ENCODE measurements at places on chromosomes 1 and 21.

GRCh38 chr1:119743308-119743707 is 25.4 kb downstream of the HMGCS2 start:
- no peak for DNase-seq

GRCh38 chr1:66386712-66387111 is 147.2 kb upstream of the SGIP1 start:
- DNase-seq = no peak

DNA sequence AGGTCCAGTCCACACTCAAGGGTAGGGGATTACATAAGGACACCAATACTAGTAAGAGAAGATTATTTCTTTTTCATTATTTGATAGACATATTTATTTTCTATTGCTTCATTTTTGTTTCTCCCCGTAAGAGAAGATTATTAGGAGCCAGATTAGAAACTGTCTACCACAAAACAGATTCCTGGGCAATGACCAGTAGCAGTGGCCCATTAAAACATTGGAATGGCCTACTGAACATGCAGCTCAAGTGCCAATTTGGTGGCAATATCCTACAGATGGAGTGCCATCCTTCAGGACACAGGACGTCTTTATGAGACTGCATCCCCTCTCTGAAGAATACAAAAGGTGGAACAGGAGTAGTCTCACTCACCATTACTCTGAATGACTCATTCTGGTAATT is 34.0 kb upstream of the ARHGAP29 start:
- no peak for DNase-seq

DNA sequence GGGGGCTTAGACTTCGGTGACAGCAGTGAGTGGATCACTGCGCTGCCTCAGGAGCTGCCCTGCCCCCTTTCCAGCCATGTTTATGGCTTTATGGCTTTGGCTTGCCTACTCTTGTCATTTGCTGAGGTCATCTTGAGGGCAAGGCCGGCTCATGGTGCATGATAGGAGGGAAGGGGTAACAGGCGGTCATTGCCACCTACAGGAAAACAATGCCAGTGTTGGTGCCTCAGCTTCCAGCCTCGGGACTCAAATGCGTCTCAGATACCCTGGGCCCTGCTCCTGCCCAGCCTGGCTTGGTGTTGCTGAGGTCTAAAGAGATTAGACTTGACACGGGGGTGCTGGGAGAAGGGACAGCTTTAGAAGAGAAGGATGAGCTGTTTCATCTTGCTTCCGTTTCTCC is 14.5 kb downstream of the KDF1 start:
- DNase-seq = no peak

DNA sequence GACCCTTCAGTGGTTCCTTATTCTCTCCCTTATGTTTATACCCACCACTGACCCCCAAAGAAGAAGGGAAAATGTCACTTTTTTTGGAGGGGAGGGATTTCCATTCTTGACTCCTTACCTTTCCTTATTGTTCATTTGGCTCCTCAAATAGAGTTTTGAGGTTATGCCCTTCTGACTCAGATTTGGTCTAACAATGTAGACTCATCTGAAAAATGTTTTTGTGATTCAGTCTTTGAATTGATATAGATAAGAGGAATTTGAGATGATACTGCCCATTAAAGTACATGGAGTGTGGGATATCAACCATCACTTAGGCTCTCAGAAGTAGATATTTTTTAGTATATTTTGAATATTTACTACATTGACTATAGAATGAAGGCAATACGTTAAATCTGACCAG is 16.1 kb downstream of the USP1 start:
- no peak for DNase-seq

DNA sequence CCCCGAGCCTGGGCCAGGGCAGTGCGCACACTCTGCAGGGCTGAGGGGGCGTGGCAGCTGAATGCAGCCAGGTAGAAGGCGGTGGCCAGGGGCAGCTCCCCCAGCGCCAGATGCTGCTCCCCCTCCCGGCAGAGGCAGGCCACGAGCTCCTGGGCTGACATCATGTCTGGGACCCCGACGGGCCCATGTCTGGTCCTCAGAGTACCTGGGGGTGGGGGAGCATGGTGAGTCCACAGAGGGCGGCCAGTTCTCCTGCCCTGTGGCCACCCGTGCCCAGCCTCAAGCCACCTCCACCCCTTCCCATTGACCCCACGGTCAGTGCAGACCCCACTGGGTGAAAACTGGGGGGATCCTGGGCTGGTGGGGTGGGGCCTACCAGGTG is 838 bp downstream of the TTC34 start:
- no peak for DNase-seq

GRCh38 chr21:45639206-45640000 is 4.1 kb upstream of the PCBP3 start:
- peak; percentile 3 for DNase-seq

DNA sequence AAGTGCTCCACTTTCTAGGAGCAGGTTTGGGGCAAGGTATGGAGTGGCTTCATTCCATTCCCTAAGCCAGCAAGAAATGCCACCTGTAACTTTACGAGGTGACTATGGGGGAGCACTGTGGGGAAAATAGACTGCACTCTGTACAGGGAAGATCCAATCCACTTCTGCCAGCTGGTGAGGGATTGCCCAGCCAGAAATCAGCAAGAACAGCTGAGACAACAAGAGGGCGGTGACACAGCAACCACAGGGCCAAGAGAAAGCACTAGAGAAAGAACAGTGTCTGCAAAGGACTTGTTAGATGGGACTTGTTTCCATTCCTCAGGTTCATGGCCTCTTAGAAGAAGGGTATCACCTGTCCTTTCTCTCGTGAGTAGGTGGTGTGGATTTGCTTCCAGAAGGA is 19.6 kb downstream of the CAPN8 start:
- DNase-seq = no peak

DNA sequence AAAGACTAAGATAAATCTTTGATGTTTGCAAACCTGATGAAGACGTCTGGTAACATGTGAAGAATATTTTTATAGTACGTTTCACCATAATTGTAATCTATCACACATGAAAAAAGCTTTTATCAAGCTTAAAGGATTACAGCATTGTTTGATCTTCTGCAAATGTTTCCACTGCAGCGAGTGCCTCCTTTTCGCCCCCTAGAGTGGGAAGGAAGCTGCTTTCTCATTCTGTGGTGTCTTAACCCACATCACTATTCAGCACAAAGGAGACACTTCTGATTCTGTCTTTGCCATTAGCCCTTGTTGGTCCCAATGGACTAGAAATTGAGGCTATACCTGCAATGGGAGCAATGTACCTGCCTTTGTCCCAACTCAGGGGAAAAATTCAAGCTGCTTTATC is 46.0 kb upstream of the IL12RB2 start:
- DNase-seq = no peak

DNA sequence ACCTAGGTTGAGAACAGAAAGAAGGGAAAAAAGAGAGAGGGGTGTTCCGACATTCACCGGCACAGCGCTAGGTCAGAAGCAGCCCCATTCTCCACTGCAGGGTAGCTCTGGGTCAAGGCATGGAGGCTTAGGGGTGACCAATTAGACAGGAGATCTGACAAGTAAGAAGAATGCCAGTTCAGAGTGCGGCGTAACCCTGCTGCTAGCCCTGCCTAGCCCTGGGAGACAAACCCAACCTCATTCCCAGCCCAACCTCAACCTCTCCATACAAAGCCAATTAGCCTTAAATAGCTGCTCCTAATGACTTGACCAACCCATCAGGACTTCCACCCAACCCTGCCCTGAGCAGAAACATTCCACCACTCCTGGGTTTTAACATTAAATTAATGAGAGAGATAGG is 3.4 kb downstream of the PRELP start:
- no peak for DNase-seq

DNA sequence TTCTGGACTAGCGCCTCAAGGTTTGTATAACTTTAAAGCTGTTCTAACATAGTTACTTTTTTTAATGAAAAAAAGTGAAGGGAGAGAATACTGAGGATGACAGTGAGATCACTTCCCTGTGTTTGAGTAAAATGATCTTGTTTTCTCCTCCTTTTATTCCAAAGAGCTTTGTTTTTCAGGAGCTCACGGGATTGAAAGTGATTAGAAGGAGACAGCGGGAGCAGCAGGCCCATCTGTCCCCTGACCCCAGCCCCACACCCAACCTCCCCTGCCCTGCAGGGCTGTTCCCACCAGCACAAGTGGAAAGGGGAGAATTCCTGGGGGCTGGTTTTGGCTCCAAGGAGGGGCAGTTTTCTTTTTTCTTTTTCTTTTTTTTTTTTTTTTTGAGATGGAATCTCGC is 2.1 kb upstream of the DNMT3L start:
- DNase-seq = no peak

GRCh38 chr1:200558866-200559459 is 61.6 kb downstream of the KIF14 start:
- DNase-seq = peak; percentile 31

DNA sequence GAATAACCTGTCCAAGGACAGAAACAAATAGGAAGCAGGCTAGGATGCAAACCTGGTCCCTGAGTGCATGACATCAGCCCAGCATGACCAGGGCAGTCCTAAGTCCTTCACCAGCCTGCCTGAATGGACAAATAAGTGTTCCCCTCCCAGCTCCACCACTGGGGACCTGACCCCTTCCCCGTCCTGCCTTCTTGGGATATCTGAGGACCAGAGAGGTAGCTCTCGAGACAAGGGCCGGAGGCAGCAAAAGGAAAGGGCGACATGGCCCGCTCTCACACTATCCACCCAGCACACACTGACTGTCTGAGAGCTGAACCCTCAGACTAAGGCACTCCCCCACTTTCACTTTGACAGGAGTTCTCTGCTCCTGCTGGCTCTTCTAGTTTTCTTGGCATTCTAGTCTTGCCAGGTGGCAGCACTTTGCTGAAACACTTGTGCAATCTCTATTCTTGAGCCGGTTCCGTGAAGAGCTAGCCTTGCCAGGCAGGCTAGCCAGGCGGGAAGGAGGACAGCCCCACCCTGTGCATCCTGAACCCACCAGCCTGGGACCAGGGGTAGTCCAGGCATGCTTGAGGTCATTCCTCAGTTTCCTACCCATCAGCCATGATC is 251.1 kb upstream of the RAB4A start:
- no peak for DNase-seq

DNA sequence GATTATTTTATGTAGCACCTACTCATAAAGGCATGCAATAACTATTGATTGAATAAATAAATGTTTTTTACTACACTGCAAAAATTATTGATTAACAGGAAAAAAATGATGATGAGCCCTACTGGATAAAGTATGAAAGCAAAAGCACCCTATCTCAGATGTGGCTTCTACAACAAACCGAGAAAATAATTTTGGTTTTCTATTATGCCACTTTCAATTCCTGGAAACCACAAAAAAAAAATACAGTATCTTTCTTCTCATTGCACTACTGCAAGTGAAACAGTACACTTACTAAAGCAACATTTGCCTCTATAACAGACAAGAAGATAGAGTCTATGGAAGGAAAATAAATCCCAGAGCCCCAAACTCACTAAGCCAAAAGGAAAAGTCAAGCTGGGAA is 1882.4 kb downstream of the NCAM2 start:
- DNase-seq = peak; percentile 27

- DNase-seq = no peak
Observed at GRCh38 chr1:166133857-166134256, 32.9 kb downstream of the FAM78B start.

DNA sequence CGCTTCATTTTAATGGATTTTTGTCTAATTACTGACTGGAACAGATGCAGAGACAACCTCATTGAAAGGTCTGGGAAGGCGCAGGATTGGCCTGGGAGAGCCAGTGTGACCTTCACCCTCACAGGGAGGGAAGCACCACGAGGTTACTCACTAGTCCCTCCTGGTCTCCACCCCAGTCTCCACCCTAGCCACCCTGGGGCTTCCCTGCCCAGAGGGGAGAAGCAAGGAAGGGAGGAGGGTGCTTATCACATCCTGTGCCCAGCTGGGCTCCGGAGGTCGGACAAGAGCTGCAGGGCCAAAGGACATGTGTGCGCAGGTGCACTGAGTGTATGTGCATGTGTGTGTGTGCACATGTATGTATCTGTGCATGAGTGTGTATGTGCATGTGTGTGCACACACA is 220.1 kb upstream of the VAMP3 start:
- no peak for DNase-seq

DNA sequence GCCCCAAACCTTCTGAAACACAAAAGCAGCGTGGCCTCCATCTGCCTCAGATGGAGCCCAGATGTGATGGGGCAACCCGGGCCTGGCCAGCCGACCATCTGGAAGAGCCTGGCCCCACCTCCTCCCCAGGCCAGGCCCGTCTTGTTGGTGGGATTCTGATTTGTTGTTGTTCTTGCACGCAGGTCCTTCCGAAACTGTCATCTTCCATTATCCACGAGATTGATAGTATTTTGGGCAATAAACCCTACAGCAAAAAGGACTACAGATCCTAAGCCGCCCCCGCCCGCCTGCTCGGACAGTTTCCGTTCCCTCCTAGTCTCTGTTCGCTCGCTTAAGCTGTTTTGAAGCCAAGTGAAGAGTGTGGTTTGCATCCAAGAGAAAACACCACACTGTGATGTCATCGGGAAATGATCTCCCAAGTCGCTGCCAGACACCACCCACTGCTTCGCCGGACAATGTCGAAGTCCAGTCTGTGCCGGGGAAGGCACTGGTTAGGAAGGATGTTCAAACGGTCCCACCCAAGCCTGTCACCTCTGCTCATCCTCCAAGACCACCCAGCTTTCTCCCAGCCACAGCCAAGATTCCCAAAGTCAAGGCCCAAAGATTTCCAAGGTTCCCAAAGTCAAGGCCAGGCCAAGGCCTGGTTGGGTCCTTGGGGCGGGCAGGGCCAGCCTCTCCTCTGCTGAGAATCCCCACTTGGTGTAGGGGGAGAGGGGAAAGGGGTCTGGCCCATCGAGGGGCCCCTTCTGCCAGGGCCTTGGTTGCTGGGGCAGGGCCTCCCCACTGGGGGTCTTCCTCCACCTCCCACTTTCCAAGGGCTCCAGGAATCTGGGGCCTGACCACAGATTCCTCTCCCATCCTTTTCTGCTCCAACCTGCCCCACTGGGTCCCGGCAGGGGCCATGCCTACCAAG is 52.9 kb downstream of the KCNAB2 start:
- no peak for DNase-seq

- no peak for DNase-seq
Observed at GRCh38 chr1:46041974-46042373, 90.5 kb downstream of the PIK3R3 start.

DNA sequence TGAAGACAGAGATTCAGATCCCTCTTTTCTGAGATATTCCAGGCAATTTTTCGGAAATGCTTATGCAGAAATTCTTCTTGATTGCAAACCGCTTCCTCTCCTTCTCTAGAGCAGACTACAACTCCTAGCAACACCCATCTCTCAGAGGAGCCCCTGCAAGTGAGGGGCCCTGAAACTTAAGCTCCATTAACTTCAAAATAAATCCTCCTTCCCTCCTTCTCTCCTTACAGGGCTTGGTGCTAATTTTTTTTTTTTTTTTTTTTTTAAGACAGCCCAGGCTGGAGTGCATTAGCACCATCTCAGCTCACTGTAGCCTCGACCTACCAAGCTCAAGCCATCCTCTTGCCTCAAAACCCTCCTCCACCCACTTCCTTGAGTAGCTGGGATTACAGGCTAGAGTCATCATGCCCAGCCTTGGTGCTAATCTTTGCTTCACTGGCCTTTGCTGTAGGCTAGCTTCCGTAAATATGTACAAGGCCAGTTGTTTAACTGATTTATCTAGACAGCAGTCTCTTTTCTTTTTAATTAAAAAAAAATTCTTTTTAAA is 30.2 kb upstream of the SFPQ start:
- DNase-seq = no peak
